Prostate gland (tissue), 2 donors: ENCODE measurements at places on chromosomes 4 and X.
A peak's percentile ranks its signal among the peaks of the same experiment; 100 is the strongest.

- no peak for DNase-seq
Measured at GRCh38 chr4:87620491-87620890, 12.2 kb downstream of the DSPP start.

GRCh38 chr4:47218631-47219030 lies 187.3 kb downstream of the GABRB1 start:
- DNase-seq, result no peak

- DNase-seq, result peak; percentile 51
Measured at GRCh38 chrX:107747596-107748161, 27.9 kb downstream of the TSC22D3 start.

DNA sequence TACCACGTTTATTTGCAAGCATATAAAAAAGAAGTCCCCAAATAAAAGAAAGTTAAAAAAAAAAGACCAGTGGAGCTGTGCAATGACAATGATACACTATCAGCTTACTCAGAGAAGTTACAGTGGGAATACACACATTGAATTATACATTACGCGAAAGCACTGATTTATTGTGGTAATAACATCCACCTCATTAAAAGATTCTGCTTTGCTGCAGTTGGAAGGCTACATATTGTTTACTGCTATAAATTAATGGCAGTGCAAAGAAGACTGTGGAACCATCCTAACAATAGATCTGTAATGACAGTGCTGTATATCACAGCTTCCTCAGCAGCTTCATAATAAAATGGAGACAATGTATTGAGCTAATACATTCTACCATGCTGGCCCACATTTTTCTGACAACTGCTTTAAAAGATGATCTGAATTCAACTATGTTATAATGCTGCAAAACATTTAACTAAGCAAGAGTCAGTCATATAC lies 142.5 kb upstream of the MAB21L2 start:
- no peak for DNase-seq

DNA sequence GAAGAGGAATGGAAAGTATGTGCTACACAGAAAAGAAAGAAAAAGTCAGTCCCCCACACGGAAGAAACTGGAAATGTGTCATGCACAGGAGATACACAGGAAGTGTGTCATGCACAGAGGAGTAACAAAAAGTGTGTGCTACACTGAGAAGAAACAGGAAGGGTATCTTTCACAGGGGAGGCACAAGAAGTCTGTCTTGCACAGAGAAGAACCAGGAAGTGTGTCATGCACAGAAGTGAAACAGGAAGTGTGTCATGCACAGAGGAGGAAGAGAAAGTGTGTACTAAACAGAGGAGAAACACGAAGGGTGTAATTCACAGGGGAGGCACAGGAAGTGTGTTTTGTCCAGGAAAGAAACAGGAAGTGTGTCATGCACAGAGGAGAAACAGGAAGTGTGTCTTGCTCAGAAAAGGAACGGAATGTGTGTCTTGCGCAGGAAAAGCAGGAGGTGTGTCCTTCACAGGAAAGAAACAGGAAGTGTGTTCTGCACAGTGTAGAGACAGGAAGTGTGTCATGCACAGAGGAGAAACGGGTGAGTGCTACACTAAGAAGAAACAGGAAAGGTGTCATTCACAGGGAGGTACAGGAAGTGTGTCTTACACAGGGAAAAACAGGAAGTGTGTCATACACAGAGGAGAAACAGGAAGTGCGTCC lies 527.2 kb upstream of the PRKX start:
- DNase-seq, result no peak

- DNase-seq, result no peak
Measured at GRCh38 chr4:15495621-15496020, 25.9 kb downstream of the CC2D2A start.

GRCh38 chrX:51182545-51182944 lies 150.1 kb upstream of the NUDT10 start:
- DNase-seq, result no peak

- DNase-seq, result no peak
Measured at GRCh38 chr4:16029886-16030285, 53.9 kb downstream of the PROM1 start.

DNA sequence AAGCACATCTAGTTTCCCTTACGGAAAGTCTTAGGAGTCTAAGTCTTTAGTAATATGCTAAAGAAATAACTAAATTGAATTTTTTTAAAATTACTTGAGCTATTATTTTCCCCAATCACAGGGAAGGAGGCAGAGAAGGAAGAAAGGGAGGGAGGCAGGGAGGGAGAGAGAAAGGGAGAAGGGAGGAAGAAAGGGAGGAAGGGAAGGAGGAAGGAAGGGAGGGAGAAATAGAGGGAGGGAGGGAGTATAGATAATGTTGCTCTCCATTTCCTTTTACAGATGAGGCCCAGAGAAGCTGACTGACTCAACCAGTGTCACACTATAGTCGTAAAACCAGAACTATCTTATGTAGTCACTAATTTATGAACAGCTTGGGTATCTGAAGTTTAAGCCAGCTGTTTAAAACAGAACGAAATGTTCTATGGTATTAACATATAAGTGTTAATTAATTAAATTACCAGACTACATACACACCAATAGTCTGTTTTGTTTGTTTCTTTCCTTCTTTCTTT lies 14.6 kb downstream of the SH3RF1 start:
- DNase-seq, result no peak

- DNase-seq, result no peak
Measured at GRCh38 chrX:84362184-84362838, 139.9 kb downstream of the HDX start.

GRCh38 chr4:38785041-38785790 lies 2.4 kb upstream of the TLR10 start:
- no peak for DNase-seq

DNA sequence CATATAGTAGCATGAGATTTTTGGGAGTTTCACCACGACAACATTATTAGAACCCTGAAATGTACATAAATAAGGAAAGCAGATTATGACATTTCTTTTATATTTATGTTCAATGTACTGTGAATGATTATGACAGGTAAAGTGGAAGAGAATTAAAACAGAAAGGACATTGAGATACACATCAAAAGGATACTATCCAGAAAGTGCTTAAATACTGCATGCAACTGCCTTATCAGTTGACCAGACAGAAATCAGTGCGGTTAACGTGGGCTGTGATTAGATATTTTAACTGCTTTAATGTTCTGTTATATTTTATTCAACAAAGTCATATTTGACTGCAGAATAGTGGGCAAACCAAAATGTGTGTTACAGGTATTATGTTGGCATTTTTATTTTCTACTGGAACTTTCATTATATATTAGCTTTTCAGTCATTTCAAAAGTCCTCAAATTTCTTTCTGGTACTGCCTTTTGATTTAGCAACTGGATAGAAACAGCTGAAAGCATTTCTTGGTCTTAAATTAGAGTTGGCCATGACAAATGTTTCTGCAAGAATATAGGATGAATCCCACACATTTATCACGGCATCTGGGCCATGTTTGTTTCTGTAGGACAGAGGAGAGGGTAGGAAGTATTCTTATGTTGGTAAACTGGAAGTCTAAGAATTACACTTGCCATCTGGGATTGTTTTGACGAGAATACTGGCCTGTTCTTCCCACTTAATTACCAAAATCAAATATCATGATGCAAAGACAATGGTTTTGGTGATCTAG lies 255.2 kb downstream of the SLC39A8 start:
- no peak for DNase-seq

DNA sequence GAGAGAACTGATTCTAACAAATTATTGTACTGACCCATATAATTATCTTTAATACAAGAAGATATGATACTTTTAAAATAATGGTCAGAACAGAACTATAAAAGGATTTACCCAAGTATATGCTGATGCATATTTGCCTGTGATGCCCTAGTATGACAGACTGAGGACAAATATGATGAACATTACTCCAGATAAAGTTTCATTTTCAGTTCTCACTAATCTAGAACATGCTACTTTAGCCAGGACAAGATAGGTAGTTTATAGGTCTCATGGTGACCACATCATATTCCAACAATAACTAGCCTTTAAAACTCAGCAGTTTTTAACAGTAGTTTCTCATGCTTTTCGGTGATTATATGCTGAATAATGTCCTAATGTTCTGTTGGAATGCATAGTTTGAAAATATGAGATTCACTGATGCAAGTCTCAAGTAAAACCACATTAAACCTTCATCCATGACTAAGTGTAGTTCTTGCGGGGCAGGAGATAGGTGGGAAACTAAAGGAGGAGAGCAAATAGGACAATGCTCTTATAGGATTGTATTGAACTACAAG lies 295.2 kb upstream of the AGA start:
- DNase-seq, result no peak

DNA sequence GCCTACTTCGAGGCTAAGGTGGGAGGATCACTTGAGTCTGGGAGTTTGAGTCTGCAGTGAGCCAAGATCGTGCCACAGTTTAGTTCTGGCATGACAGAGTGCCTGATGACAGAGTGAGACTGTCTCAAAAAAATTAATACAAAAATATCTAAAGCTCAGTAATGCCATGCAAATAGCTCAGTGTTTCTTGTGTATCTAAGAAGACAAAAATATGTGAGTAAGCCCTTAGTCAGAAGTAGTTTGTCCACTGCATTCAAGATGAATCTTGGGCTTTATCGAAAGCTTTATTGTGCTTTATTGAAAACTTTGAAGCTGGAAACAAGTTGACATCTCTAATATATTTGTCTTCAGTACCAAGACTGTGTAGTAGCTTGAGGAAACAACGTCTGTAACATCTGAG lies 115.9 kb downstream of the GPAT3 start:
- no peak for DNase-seq

DNA sequence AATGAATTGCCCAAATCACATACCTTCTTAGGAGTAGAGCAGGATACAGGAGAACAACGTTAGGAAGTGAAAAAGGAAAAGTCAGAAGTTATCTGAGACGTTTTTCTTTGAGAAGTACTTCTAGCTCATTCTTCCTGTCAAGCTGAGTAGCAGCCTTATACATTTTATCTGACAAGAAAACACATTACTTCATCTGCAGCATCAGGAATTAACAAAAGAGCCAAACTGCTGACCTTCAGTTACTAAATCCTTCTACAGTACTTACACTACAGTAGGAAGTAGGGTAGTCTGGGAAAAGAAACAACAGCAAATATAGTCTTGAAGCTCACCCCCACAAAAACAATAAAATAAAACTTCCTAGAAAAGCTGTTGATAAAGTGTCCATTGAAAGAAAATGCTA lies 57.0 kb downstream of the ATP11C start:
- DNase-seq, result no peak

- no peak for DNase-seq
Measured at GRCh38 chrX:50469206-50469605, 1.4 kb downstream of the DGKK start.

DNA sequence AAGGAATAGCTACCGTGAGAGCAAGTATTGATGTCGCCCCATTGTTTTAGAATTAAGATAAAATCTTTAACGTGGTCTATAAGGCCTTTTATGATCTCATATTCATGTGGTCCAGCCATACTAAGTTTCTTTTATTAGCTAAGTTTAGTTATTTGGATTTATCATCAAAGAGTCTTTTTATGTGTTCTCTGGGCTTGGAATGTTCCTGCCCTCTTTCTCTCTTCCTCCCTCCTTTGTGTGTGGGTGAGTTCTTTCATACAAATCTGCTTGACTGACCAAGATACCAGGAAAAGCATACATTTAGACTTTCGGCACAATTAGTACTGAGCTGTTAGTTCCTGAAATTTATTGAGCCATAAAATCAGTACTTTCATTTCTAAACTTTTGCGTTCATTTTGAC lies 11.3 kb downstream of the TDO2 start:
- no peak for DNase-seq

- DNase-seq, result no peak
Measured at GRCh38 chrX:123425471-123425870, 241.4 kb downstream of the GRIA3 start.

DNA sequence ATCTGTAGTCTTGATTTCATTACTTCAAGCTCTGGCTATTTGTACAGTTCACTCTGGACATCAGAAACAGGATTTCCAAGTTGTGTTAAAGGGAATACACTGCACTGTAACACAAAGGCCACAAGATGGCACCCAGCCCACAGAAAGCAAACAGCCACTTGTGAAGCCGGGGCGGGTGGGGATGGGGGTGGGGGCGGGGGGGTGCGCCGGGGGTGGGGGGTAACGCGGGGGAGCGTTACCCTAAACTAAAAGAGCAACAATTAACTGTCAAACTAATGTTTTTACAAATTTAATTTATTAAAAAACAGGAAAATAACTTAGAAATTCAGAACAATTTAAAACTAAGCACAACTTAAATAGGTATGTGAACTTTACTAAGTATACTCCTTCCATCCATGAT lies 27.3 kb downstream of the PRDX4 start:
- DNase-seq, result peak; percentile 46

- DNase-seq, result no peak
Measured at GRCh38 chr4:148052448-148052847, 320.6 kb downstream of the ARHGAP10 start.

- no peak for DNase-seq
Measured at GRCh38 chrX:109635146-109635545, 10.2 kb upstream of the KCNE5 start.

DNA sequence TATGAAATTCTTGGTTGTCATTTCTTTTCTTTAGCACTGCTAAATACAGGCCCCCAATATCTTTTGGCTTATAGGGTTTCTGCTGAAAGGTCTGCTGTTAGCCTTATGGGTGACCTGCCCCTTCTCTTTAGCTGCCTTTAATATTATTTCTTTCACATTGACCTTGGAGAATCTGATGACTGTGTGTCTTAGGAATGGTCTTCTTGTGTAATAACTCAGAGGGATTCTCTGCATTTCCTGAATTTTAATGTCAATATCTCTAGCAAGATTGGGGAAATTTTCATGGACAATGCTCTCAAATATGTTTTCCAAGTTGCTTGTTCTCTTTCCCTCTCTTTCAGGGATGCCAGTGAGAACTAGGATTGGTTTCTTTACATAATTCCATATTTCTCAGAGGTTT lies 292.4 kb downstream of the SLC7A11 start:
- DNase-seq, result no peak

GRCh38 chr4:10140866-10141759 lies 24.5 kb upstream of the WDR1 start:
- DNase-seq, result no peak

DNA sequence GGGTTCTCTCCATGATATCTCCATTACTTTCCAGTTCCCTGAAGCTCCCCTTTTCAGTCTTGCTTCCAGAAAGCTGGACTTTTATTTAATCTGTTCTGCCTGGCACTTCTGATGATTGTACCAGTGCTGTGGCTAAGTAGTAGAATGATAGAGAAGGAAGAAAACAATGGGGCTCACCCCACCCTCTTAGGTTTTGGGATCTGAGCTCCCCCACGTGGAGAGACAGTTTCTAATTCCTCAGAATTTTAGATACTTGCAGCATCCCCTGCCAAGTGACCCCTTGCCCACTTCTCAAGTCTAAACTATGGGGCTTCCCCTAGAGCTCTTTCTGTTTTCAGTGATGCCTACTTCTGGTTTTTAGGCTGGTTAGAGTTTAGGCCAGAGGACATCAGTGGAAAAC lies 73.9 kb downstream of the GC start:
- no peak for DNase-seq

DNA sequence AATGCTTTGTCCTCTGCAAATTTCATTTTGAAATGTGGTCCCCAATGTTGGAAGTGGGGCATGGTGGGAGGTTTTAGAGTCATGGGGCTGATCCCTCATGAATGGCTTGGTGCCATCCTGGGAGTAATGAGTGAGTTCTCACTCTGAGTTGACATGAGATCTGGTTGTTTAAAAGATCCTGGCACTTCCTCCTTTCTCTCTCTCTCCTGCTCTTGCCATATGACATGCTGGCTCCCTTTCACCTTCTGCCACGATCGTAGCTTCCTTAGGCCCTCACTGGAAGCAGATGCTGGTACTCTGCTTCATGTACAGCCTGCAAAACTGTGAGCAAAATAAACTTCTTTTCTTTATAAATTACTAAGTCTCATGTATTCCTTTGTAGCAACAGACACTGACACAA lies 262.0 kb downstream of the IL15 start:
- no peak for DNase-seq

GRCh38 chr4:147987252-147987651 lies 255.4 kb downstream of the ARHGAP10 start:
- no peak for DNase-seq
